HepG2 (cell line): ENCODE measurements at places on chromosomes 11 and 22.

GRCh38 chr11:102168481-102168880 is 58.2 kb downstream of the YAP1 start:
- no peak for DNase-seq

GRCh38 chr22:29348956-29349355 is 33.5 kb upstream of the RASL10A start:
- DNase-seq: no peak

- DNase-seq: no peak
These were observed 10.4 kb downstream of the GATD1 start for GRCh38 chr11:766936-767210.

- DNase-seq: no peak
These were observed 1.1 kb downstream of the MS4A18 start for GRCh38 chr11:60725592-60725991.

DNA sequence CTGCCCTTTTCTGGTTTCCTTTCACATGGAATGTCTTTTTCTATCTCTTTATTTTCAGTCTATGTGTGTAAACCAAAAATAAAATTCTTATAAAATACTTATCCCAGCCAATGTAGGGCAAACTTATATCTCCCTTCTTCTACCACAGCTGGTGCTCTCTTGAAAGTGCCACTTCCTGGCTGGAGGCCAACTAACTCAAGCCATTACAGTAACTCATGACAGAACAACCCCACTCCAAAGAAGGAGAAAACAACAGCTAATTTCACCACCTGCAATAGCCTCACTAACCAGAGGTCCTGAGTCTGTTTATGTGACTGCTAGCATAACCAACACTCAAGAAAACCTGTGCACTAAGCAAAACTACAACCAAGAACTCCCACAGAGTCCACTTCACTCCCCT is 74.9 kb upstream of the DBX1 start:
- DNase-seq: no peak
